ENCODE measurements at places on chromosomes 11 and 22.
A peak's percentile ranks its signal among the peaks of the same experiment; 100 is the strongest.

DNA sequence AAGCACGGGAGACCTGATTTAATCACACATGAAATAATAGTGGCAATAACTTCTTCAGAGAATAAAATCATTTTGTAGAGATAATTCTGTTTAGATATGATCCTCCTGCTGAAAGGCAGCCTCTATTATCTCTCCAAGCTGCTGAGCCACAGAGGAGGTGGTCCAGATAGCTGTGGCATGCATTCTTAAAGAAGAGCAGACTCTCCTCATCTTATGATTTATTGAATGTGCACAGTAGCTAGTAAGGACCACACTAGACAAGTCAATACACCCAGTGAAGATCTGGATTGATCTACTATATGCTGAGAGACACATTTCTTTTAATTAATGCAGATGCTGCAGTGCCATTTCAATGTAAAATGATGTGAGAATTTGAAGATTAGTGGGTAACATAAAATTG lies 552.9 kb upstream of the ANO3 start:
- DNase-seq, result no peak

GRCh38 chr22:46263216-46263590 lies at the start of gene PKDREJ:
Gene PKDREJ (minus strand): TSS chr22:46263343. CDS start chr22:46263322, 21 bp downstream.
- DNase-seq, result peak; percentile 64

DNA sequence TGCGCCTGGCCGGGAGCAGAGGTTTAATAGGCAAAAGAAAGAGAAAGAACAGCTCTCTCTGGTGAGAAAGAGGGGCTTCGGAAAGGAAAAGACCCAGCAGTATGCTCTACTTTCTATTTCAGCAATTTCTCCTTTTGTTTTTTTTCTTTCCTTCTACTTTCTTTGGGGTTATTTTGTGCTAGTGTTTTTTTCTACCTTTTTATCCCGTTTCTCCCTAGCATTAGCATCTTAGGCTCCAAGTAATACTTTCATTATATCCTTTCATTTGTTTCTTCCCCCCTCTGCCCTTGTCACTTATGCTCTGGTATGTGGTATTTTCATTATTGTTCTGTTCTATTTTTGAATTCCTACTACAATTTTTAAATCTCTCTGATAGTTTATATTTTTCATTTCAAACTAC lies 4.5 kb downstream of the SNU13 start:
- no peak for DNase-seq

DNA sequence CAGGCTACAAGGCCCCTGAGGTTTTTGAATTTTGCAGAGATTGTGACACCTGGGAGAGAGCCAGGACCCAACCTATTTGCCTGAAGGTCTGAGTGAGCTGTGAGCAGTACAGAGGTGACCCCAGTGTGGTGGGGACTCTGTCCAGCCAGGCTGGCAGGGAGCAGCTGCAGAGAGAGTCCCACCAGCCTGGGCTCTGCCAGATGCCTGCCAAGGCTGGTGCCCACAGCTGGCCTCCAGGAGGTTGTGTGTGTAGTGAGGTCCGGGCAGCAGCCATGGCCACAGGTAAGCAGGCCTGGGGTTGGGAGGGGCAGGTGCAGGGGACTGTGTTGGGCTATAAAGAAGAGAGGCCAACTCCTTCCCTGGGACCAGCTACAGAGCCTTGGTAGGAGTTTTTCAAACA lies 144.8 kb downstream of the CRYBB2 start:
- DNase-seq, result peak; percentile 15

DNA sequence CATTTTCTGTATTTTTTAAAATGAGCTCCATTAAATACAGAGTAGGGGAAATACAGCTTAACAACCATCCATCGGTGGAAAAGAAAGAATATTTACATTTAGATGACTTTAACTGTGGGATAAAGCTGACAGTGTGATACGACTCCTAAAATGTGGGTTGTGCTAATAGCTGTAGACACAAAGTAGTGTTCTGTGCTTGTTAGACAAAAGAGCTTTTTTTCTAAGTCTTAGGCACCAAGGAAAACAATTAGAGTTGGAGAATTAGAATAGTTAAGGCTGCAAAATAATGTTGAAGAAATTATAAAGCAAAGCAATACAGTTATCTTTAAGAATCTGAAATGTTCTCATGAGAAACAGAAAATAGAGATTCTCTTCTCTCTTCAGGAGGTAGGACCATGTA lies 307.7 kb upstream of the KIRREL3 start:
- DNase-seq, result no peak

- DNase-seq, result peak; percentile 33
These were observed 48.5 kb downstream of the GGTLC2 start for GRCh38 chr22:22692707-22693530.

DNA sequence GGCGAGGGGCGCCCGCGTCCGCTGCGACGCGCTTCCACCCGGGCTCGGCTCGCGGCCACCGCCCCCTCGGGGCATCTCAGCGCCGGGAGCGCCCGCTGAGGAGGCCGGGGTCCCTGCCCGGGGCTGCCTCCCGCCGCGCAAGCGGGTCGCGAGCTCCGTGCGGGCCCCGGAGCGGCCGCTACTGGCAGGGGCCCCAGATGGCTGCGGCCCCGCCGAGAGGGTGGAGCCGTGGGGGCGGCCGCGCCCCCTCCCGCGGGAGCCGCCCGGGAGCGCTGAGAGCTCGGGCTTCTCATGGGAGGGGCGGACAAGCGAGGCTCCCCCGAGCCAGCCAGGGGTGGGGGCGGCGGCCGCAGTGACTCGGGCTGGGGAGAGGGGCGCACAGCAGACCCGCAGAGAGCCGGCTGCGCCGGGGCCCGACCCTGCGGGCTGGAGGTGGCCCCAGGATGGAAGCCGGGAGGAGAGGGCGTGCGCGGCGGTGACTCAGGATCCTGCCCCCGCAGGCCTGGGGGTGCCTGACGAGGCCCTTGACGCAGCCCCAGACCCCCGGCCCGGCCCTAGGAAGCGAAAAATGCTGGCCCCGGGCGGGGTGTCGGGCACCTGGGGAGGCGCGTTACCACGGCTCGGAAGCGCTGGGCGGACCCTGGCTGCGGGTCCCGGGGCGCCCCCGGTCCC lies 603 bp upstream of the ZFTA start:
- no peak for DNase-seq

DNA sequence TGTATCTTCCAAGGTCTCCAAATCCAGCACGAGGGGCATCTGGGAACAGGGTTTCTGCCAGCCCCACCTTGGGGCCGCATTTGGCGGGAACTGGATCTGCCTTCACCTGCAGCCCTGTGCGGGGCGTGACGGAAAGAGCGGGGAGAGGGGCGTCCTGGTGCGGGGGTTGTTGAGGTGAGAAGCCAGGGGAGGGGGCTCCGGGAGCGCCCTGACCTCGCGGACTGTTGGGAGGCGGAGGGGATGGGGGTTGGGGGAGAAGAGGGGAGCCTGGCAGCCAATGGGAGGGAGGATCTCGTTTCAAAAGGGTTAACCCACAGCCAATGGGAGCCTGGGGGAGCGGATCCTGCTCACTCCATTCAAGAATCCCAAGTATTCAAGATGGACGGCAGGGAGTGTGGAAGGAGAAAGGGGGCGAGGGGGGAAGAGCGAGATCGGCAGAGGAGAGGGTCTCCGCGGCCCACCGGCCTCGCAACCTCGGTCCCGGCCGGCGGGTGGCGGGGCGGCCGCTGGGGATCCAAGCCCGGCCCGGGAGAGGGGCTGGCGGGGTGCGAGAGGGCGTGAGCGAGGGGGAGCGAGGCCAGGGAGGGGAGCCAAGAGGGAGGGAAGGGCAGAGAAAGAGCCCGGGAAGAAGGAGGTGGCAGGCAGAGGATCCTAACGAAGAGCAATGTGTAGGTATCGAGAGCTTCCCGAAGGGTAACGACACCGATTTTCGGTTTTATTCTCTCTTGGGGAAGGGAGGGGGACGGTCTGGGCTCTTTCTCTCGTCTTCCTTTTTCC lies 11.5 kb downstream of the YPEL4 start:
- DNase-seq, result peak; percentile 69

GRCh38 chr22:39181778-39182177 lies 29.3 kb upstream of the CBX7 start:
- no peak for DNase-seq

DNA sequence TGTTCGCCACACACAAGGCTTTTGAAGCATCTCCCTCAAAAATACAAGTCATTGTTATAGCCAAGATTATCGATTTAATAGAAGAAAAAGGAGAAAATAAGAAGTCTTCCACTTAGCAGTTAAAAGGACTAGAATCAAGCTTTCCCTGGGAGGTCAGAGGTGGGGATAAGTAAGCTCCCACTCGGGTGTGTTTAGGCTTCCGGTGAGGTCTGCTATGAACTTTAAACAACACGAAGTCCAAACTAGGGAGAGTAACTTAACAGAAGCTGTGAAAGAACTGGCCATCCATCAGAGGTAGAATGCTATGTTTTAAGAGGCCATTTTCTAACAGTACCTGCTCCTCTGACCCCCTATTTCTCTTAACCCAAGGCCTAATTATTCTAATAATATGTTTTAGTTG lies 91.4 kb upstream of the APOA1 start:
- DNase-seq, result no peak

DNA sequence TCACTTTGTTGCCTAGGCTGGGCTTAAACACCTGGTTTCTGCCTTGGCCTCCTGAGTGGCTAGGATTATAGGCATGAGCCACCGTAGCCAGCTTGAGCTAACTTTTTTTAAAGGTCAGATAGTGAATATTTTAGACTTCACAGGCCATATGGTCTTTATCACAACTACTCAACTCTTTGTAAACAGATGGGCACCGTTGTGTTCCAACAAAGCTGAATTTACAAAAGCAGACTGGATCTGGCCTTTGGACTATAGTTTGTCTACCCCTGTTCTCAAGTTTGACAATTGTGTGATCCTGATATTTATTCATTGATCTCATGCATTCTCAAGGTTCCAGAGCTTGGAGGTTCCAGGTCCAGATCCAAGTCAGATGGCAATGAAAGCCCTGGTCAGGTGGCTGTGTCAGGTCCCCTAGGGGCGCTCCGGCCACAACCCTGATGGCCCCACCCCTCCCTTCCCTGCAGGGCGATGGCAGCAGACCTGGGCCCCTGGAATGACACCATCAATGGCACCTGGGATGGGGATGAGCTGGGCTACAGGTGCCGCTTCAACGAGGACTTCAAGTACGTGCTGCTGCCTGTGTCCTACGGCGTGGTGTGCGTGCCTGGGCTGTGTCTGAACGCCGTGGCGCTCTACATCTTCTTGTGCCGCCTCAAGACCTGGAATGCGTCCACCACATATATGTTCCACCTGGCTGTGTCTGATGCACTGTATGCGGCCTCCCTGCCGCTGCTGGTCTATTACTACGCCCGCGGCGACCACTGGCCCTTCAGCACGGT lies 15.8 kb downstream of the P2RY2 start:
- DNase-seq, result peak; percentile 48

- no peak for DNase-seq
These were observed 539.1 kb downstream of the FAM181B start for GRCh38 chr11:82194521-82194920.

DNA sequence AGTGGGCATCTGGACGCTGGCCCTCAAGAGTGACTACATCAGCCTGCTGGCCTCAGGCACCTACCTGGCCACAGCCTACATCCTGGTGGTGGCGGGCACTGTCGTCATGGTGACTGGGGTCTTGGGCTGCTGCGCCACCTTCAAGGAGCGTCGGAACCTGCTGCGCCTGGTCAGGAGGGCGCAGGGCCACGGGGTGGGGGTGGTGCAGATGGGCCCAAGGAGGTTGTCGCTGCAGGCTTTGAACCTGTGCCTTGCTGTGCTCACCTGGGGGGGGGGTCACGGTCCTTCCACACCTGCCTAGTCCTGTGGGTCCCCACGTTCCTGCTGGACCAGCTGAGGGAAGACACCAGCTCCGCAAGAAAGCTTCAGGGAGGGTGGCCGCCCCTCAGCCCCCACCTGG lies 3.5 kb downstream of the CD151 start:
- DNase-seq, result no peak

- DNase-seq, result no peak
These were observed 723.3 kb downstream of the NTM start for GRCh38 chr11:132093536-132094259.

GRCh38 chr22:31872209-31872608 lies 72.1 kb upstream of the YWHAH start:
- DNase-seq, result no peak

- no peak for DNase-seq
These were observed 64.5 kb downstream of the MCM5 start for GRCh38 chr22:35464399-35464798.

DNA sequence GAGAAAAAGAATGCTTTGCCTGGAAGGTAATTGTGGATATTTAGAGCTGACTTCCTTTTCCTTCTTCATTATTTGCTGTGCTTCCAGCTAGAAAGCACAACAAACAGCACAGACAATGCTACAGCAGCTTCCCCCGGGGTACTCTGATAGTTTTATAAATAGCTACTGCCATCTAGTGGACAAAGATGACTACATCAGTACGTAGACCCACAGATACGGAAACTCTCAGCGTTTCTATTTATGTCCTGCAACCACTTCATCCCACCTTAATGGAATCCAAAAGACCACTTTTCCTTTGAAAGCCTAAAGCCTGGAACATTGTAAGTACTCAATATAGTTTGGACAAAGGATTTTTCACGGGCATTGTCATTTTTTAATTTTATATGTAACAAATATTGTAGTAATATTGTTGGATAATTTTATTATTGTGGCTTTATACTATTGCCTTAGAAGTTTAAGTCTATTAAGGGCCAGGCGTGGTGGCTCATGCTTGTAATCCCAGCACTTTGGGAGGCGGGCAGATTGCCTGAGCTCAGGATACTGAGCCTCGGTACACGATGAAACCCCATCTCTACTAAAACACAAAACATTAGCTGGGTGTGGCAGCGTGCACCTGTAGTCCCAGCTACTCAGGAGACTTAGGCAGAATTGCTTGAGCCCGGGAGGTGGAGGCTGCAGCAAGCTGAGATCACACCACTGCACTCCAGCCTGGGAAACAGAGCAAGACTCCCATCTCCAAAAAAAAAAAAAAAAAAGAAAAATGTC lies 7.5 kb downstream of the HSPA8 start:
- no peak for DNase-seq

DNA sequence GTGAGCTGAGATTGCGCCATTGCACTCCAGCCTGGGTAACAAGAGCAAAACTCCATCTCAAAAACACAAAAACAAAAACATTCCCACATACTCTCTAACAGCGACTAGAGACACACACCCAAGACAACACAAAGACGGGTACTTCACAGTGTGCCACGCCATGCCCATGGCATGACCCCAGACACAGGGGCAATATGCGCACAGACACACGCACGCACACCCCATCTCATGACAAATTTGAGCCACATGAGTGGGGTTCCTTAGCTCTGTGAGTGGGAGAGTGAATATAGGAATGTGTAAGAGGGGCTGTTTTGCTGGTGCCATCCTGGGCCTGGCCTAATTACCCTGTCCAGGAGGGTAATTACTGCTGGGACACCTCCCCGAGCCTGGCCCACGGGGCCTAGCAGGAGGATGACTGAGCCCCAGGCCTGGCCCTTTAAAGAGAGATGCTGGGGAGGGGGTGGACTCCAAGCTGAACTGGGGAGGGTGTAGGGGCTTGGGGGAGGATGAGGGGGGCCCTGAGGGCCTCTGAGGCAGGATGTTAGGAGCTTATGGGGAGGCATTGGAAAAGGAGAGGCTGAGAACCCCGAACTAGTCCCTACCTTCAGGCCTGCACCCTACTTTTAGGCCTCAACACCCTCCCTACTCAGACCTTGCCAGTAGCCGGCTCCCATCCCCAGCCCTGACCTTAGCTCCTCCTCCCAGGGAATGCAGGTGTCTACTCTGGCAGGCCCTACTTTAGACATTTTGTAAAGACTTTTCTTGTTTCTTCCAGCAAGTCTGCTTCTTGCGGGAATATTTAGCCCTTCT lies 1.5 kb downstream of the LTBP3 start:
- DNase-seq, result no peak

- DNase-seq, result no peak
These were observed 28.4 kb downstream of the RNF169 start for GRCh38 chr11:74777038-74777437.
